ENCODE measurements at places on chromosomes 5 and 9.

DNA sequence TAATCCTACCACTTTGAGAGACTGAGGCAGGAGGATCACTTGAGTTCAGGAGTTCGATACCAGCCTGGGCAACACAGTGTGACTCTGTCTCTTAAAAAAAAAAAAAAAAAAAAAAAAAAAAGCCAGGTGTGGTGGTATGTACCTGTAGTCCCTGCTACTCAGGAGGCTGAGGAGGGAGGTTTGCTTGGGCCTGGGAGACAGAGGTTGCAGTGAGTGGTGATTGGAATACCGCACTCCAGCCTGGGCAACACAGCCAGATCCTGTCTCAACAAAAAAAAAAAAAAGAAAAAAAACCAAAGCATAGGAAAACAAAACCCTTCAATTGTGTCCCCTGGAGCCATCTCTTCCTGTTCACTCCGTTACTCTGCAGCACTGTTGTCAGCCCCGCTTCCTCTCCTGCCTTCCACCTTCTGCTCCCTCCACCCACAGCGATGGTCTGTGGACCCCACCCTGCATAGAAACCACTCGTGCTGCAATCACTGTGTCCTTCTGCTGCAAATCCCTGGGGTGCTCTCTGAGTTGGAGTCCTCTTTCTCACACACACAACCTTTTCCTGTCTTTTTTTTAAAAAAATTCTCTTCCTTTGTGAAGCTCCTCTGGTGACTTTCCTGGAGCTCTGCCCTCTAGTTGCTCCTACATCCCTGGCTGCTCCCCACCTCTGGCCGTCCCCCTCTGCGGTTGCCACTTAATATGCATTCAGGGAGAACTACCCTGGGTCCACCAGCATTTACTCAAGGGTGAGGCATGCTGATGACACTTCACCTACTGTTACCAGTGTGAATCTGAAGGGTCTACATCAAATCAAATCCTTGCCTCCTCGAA, 22.2 kb downstream of the CCT5 start:
- peak; percentile 63 for DNase-seq

GRCh38 chr9:37215381-37215780, 95.0 kb downstream of the ZCCHC7 start:
- DNase-seq, result no peak

DNA sequence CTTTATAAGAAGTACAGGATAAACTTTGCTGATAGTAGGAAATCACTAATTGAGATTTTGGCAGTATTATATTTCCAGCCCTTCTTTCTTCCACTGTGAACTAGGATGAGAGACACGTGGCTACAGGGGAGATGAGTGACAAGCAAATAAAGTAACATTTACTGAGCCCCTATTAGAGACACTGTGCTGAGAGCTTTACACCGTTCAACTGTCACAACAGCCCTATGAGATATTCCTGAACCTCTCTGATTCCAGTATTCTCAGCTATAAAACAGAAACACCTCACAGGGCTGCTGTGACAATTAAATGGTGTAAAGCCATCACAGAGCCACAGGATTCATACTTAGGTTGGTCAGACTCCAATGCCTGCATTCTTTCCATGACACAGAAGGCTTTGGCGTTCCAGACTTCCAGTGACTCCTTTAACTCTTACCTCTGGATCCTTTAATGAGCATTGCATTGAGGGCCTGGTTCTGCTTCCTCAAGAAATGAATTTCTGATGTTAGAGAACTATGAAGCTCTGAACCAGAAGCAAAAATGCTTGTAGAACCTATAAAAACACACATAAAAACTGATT, 169.0 kb downstream of the CDK5RAP2 start:
- DNase-seq, result no peak

DNA sequence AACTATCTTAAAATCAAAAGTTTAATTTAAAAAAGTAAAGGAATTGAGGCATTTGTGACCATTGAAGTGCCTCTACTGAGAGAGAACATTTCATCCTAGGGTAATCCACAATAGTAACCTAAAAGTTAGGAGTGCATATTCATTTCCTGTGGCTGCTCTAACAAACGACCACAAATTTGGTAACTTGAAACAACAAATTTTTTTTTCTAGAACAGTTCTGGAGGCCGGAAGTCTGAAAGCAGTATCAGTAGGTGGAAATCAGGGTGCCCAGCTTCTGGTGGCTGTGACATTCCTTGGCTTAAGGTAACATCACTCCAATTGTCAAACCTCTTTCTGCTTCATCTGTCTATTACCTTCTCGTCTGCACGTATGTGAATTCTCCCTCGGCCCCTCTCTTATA, 67.1 kb upstream of the SSBP2 start:
- no peak for DNase-seq

GRCh38 chr9:89839449-89839848, 234.6 kb downstream of the GADD45G start:
- DNase-seq, result no peak
